Stimulated activated CD4-positive, alpha-beta T cell treated with anti-CD3 and anti-CD28 coated beads, Interleukin-15, amount 100 ng/mL, for 1 hour (primary cell): ENCODE measurements at places on chromosomes 6 and 20.

DNA sequence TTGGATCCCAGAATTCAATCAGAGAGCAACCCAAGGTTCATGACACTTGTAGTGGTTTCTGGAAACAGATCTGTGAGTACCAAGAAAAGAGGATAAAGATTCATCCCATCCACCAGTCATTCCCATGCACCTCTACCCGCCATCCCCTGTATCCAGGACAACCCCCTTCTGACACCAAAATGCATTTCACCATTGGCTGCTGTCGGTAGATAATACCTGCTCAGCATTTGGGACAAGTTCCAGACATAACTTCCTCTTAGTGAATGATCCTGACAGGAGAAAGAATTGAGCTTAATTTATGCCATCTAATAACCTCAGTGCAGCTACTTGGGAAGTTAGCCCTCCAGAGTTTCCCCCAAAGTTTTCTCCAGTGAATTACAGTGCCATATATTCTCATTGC is 329.1 kb downstream of the ZFAND3 start:
- no peak for DNase-seq

DNA sequence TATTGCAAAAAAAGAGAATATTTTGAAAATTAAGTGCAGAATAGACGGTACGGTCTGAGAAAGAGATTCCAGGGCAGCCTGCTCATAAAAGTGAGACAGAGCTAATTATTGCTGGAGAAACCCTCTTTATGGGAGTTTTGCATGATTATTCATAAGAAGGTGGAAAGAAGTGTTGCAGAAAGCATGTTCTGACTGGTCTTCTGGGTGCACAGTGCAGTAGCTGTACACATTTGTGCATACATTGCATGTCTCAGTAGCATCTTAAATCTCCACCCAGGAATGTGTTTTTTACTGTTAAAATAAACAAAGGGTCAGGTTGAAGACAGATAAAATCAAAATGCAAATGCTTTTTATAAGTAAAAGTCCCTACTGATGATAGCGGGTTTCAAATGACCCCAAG is 1813.6 kb upstream of the DEFB115 start:
- DNase-seq: no peak

- DNase-seq: no peak
Measured at GRCh38 chr6:152954443-152954842, 28.4 kb downstream of the FBXO5 start.

DNA sequence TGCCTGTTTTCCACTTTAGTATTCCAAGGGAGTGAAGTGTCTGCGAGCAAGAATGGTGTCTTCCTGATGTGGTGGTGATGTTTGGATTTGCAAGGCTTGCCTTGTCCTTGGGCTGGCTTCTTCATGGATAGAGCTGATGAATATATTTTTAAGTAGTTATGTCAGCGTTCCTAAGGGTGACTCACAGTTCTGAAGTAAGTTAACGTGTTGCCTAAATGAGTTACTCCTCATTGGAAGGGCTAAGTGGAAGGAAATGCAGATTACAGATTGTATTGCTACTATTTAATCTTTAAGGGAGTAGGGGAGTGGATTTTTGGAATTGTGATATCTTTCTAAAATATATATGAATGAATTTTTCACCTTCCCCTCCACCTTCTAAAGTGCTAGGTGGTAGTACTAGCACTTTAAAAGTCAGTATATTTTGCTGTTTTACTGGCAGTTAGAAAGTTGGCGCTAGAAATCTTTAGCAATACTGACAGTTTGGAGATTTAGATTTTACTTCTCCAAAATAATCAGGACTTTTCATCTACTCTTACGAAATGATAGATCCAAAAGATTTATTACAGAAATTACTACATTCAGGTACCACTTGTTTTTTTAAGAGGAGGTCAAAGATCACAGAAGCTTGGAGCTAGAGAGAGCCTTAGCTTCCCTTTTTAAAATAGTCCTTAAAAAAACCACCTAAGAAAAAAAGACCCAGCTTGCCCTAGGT is 197.4 kb downstream of the JARID2 start:
- DNase-seq: no peak

DNA sequence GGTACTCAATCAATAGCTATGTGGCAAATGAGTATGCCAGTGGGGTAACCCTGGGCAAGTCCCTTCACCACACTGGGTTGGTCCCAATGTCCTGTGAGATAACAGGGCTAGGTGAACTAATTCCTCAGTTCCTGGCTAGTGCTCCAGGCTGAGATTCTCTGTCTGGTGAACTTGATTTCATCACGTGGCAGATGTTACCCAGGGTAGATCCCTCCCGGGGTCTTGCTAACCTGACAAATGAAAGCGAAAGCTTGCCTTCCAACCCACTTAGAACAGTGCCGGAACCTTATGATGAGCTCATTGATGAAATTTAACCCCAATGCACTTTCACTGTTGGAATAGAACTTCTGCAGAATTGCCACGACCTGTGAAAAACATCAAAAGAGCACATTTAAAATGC is 6.6 kb upstream of the ANKRD60 start:
- no peak for DNase-seq

DNA sequence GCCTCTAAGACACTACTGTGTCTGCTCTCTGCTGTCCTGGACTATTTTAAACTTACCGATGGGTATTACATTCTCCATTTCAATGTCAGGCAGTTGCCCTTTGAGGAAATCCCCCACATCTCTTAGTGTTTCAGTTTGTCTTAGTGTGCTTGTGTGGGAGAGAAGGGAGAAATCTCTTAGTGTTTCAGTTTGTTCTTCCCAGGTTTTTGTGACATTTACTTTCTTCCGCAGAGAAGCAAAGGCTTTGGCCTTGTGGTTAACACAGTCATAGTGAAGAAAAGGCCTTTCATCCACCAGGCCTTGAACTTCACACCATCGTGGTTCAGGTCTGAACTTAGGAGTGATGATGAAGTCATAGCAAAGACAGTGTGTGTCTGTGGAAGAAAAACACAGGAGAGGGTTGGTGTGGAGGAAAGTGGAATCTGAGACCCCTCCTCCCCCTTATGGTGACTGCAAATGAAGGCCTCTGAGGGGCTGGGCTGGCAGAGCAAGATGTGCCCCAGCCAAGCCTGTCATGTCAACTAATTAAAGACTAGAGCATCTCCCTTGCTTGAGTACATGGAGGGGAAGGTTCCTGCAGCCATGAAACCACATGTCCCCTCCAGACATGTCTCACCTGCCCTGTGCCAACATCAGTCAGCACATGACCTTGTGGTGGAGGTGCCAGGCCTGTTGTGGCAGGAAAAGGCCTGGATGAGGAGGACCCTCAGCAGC is 23.9 kb downstream of the RAET1L start:
- no peak for DNase-seq

DNA sequence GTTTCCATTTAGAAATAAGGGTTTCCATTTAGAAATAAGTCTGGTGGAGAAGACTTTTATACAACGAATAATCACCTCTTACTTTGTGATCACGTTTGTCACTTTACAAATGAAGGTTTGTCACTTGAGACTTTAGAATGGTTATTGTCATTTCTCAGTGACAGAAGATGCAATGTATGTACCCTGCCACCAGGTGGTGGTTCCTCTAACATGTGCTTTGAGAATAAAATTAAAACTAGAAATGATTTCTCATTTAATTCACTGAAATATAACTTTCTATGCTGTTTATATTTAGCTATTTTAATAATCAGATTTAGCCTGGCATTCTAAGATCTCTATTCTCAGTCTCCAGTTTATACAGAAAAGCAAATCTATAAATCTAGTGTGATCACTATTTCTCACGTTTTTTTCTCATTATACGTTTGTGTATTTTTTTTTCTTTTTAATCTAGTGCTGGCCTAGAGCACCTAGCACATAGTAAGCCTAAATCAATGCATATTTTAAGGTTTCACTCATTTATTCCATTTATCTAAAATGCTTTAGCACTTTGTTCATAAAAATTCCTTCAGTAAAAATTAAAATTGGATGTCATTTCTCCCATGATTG is 57.4 kb upstream of the TFAP2D start:
- DNase-seq: no peak

DNA sequence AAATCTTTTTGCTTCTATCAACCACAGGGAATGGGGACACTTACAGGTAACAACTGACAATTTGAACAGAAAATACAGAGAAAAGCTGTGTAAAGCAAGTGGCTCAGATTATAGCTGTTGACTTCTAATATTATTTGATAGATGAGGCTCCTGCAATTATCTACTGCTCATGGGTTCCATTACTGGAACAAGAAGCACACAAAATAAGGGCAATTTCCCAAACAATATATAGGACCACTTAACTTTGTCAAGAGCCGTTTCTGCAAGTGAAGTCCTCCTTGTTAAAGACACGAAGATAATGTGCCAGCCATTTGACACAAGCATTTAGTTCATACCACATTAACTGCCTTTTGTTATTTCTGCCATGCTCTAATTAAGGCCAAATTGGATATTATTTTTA is 315.5 kb upstream of the ARID1B start:
- no peak for DNase-seq

DNA sequence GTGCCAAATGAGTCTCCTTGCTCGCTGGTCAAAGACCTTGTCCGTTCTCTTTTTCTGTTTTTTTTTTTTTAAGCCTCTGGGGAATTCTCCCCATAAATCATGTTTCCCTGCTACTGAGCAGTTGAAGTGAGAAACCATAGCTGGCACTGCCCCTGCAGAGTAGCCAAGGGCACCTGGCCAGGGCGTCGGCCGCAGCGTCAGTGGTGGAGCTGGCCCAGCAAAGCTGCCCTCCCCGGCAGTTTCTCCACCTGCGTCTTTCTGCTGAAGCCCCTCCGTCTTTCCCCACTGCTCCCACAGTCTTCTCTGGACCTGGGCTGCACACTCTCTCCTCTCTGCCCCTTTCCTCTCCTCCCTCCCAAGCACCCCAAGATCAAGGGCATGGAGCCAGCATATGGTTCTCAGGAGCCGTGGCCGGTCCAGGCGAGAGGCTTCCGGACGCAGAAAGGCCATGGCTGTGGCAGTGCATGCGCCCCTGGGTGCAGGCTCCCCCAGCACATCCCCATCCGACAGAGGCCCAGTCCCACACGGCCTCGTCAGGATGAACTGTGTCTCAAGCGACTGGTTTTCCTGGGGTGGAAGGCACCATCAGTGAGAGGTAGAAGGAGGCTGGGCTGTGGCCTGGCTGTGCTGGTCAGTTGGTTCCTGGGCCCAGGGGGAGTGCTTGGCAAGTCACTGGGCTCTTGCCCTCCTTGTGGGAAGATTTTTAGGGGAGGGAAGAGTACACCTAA is 218.1 kb downstream of the ERMARD start:
- DNase-seq: no peak

- no peak for DNase-seq
Measured at GRCh38 chr6:122610690-122611455, 668 bp downstream of the PKIB start.

DNA sequence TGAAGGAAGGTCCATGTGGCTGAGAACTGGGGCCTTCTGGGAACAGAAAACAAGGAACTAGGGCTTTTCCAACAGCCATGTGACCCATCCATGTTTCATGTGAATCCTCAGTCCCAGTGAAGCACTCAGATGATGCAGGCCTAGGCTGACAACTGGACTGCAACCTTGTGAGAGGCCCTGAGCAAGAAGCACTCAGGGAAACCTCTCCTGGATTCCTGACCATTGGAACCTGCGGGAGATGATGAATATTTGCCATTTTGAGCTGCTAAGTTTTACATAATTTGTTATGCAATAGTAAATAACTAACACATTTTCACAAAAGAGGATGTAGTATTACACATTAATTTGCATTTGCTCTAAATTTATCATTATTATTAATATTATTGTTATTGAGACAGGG is 38.4 kb upstream of the HLA-G start:
- DNase-seq: no peak

- no peak for DNase-seq
Measured at GRCh38 chr20:35226126-35226883, at the start of gene MMP24. MMP24 (plus strand) TSS chr20:35226690; CDS start chr20:35226739, 49 bp downstream.

- no peak for DNase-seq
Measured at GRCh38 chr6:1482381-1483166, 93.2 kb downstream of the FOXF2 start.

DNA sequence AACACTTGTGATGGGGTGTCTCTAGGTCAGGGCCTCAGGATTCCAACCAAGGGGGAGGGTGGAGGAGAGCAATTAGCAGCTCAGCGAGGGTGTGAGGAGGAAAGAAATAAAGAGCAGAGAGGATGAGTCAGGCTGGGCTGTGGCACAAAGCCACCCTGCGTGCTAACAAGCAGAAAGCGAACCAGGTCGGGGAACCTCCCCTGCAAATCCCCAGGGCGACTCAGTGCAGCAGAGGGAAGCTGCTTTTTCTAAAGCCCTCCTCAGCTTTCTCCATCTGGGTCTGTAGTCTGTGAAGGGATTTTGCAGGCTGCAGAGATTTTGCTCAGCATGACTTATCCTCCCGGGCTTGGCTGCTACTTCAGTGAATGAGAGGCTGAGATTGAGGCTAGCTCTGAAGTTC is 6.6 kb upstream of the SPO11 start:
- DNase-seq: no peak

GRCh38 chr6:13038741-13039190 is 289.6 kb downstream of the TBC1D7 start:
- no peak for DNase-seq

DNA sequence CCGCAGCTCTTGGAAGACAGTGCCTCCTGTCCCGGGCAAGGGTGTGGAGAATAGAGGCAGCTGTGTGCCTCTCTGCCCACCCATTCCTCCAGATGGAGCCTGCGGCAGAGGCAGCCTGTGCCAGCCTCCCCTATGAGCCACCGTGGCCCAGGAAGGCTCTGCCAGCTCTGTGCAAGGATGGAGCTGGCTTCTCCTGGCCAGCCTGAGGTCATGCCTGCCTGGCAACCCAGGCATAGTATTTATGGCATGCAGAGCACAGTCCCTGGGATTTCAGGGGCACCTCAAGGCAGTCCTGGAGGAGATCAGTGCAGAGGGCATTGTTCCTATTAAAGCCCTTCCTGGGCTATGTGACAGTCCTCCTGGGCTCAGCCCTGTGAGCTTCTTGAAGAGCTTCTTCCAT is 1.5 kb downstream of the EPB41L1 start:
- DNase-seq: no peak

GRCh38 chr20:17066902-17067301 is 159.9 kb upstream of the PCSK2 start:
- no peak for DNase-seq

GRCh38 chr6:6612308-6612707 is 23.8 kb downstream of the LY86 start:
- DNase-seq: no peak

GRCh38 chr6:168713839-168714238 is 272.9 kb downstream of the SMOC2 start:
- no peak for DNase-seq

- DNase-seq: peak; percentile 15
Measured at GRCh38 chr20:37651932-37652331, 41.9 kb upstream of the CTNNBL1 start.
